ENCODE measurements at places on chromosomes 7 and 10.

DNA sequence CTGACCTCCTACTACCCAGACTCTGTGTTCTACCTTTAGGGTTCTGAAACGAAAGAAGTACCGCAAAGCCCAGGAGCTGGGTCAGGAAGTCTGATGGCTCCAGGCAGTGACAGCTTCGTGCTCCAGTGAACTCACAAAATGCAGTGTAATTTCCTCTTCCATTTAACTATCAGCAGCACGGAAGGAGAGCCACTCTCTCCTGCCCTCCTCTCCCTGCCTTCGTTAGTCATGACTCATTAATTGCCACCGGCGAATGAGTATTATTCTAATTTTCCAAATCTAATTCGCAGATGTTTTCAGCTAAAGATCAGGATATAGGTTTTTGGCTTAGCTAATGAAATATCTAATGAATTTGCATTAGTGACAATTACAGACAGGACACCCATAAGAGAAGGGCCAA is 1262.0 kb downstream of the TYW1 start:
- no peak for DNase-seq

DNA sequence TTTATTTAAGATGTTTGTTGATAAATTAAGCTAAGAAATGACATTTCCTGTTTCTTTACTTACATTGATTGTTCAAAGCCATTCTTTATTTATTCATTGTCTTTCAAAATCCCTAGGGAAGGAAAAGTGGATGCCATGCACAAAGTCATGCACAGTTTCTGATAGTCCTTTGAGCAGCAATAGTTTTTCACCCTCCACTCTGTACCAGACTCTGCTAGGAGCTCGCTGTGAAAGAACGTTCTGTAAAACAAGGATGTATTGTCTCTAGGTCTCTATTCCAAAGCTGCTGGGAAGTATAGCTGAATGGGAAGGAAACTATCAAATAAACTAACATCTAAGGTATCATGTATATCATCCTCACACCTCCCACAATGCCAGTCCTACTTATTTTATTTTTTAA is 7.8 kb upstream of the NOC3L start:
- no peak for DNase-seq

DNA sequence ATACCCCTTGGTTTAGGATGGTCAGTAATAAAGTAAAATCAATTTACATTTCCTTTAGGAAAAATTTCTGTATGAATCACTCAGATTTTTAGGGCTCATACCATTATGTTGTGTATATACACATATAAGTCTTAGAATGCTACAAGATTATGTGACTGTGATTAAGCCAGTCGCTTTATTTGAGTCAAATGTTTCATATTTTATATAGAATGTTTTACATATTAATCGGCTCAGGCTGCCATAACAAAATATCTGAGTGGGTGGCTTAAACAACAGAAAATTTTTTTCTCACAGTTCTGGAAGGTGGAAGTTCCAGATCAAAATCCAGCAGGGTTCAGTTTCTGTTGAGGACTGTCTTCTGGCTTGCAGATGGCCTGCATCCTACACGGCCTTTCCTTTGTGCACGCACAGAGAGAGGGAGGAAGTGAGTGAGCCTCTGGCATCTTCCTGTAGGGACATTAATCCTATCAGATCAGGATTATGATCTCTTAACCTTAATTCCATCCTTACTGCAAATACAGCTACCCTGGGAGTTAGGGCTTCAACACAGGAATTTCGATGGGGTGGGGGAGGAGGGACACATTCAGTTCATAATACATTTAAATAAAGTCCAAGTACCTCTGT is 198.0 kb downstream of the PHF14 start:
- DNase-seq: no peak

DNA sequence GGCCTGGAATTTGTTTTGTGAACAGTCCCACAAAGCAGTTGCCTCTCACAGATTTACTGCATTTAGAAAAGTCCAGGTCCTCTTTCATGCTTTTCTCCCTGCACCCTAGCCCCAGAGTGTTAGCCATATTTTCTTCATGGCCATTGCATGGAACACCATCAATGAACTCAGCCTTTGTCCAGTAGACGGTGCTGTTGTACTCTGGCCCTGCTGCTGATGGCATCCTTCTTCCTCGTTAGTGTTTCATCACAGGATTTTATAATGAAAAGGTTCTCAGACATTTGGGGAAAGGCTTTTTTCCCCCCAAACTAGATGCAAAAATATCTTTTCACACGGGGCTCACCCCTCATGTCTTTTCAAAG is 93.0 kb upstream of the SLC25A13 start:
- peak; percentile 2 for DNase-seq

DNA sequence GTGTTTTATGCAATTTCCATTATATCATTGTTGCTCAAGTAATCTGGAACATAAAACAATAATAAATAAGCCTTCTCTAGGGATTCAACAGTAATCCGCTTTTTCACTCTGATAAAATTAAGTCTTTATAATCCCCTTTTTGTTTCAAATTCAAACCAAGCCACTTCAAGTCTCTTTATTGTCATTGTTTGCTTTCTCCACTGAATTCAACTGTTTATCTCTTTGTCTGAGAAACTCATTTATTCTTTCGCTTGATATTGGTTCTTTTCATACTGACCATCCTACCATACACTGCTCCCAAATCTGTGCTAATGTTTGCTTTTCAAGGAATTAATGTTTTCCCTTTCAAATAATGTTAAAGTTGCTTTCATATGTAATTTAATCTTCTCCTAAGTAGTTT is 550.4 kb upstream of the PCDH15 start:
- DNase-seq: no peak

- DNase-seq: no peak
These were observed 142.5 kb downstream of the GNAT3 start for GRCh38 chr7:80369321-80369720.

- DNase-seq: no peak
These were observed 100.0 kb downstream of the CLEC2L start for GRCh38 chr7:139623518-139623917.

DNA sequence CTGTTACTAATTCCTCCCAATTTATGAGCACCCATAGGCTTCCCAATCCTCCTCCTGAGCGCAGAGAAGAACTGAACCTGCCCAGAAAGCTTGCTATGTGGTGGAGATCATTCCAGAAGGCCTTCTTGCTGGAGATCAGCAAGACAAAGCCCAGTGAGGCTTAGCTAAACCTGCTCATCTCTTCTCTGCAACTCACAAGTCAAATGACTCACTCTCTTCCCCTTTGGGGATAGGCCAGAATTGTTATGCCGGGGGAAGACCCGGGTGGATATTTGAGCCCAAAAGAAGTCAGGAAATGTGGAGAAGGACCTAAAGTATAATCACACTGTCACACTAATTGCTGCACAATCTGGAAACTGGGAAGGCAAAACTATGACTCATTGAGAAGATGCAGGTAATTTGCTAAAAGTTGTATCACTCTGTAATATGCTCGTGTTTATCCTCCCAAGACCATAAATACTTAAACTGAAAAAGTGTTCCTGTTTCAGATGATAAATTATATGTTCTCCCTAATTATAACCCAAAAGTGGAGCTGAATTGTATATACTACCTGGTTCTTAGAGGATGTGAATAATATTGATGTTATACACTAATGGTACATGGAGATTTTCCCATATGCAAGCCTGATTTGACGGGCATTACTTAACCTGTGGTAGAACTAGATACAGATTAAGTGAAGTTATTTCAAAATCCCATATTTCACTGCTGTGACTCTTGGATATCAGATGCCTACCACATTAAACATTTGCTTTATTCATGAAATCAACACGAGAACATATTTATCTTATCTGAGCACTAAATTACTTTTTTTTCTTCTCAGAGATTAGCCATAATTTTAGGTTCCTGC is 6.4 kb downstream of the NEBL start:
- DNase-seq: no peak

DNA sequence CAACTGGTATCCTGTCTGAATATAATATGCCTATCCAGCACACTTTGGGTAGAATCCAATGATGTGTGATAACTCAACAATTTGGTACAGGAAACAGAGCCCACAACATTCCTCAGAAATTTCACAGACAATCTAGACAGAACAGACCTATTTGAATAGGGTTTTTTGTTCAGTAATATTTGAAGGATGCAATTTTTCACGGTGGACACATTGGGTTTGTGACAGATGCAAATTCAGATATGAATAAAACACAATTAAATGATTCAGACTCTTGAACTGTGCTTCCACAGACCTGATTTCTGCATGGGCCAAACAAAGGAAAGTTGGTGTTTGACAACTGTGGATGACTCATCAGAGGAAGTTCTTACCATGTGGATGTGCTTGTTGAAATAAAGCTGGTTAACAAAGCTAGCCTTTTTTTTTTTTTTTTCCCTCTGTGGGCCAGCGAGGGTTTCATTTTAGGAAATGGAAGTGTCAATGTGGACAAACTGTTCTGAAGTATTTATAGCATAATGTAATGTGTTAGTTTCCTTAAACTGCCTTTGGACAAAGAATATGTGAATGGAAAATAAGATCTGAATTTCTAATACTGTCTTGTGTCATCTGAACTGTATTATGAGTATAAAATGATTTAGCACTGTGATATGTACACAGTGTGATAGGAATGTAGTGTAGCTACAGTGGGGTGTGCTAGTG is 43.2 kb upstream of the FAM133B start:
- DNase-seq: no peak

DNA sequence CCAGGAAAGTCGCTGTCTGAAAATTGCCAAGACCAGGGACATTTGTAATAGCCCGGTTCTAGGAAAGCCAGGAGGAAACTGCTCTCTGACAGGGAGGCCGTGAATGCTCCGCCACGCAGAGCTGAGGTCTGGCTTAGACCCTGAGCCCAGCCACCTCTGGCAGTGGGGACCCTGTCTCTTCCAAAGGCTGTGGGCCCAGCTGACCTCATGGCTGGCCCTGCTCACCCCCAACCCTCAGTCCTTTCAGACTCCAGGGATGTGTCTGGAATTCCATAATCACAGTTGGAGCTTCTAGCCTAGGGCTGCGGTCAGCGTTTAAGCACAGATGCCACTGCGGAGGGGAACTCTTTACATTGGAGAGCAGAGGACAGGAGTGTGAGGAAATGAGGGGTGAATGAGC is 6.6 kb upstream of the VIPR2 start:
- DNase-seq: no peak

Data from stimulated activated CD4-positive, alpha-beta T cell treated with anti-CD3 and anti-CD28 coated beads, Interleukin-12 subunit alpha, Interleukin-12 subunit beta, amount 100 ng/mL, for 24 hours (primary cell).